ENCODE measurements at places on chromosomes 12 and 14. TPM values are rescaled to one million over a fixed set of nuclear protein-coding genes. Genes with fewer than 3 reads are reported as not detected.

Gene SIX4
- 1.5 TPM for polyA plus RNA-seq

DNA sequence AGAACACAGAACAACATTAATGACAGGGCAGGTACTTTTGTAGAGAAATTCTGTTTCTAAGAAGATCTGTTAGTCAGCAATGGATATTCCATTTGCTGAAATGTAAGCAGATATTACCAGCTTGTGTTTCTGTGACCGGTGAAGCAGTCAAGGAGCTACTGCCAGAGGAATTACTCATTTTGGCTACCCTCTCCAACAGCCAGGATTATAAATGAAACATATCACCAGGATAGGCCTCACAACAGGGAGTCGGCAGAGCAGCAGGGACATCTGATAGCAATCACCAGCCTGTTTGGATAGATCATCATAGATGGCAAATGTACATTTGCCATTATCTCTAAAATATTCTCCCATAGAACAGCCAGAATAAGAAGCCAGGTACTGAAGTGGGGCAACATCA is 440.7 kb downstream of the KCNH5 start:
- H3K4me3 ChIP-seq, result no peak overlapping the region
- H3K4me1 ChIP-seq, result no peaks in the 10 kb centered on the region
- DNase-seq, result no peak
- H3K27me3 ChIP-seq, result no peaks in the 10 kb centered on the region
- no peak overlapping the region for H3K27ac ChIP-seq
- H3K36me3 ChIP-seq, result no peaks in the 10 kb centered on the region

Gene C12orf54
- not detected for polyA plus RNA-seq

DNA sequence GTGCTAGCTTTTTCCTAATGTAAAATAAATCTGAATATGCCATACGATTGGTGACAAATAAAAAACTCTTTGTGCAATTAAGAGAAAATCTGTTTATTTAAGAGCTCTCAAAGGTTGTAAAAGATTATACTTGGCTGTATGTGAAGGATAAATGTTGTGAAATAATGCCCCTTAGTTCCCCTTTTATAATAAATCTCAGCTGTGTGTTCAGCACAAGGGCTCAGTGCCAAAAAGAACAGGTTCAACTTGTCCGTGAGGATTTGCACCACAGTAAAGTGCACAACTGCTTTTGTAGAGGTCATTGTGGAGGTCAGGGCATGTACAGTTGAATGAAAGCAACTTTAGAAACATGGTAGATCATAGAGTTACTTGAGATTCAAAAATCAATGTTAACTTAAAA is 118.6 kb downstream of the TRMT5 start:
- H3K36me3 ChIP-seq, result peaks cover 5% of the 10 kb centered on the region
- H3K4me3 ChIP-seq, result no peak overlapping the region
- H3K27me3 ChIP-seq, result no peaks in the 10 kb centered on the region
- DNase-seq, result no peak

Gene PRKD1
- 28.1 TPM for polyA plus RNA-seq

DNA sequence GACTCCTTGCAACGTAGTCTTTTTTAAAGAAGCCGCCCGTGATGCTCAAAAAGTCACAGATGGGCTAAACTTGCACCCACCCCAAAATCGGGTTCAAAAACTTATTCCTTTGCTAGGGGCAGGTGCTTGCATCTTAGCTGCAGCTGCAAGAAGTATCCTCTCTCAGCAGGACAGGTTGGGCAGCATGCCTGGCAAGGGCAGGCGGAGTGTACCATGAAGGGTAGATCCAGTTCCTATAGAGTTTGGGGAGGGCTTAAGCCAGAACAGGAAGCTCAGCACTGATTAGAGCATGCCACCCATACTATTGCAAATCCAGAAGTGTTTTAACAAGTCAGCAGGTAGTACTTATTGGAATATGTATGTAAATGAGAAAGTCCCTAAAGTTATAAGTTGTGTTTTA is 48.7 kb downstream of the CPM start:
- DNase-seq, result no peak
- no peaks in the 10 kb centered on the region for H3K27me3 ChIP-seq
- no peaks in the 10 kb centered on the region for H3K36me3 ChIP-seq
- no peak overlapping the region for H3K4me3 ChIP-seq
- H3K4me1 ChIP-seq, result no peaks in the 10 kb centered on the region
- no peak overlapping the region for H3K27ac ChIP-seq

DNA sequence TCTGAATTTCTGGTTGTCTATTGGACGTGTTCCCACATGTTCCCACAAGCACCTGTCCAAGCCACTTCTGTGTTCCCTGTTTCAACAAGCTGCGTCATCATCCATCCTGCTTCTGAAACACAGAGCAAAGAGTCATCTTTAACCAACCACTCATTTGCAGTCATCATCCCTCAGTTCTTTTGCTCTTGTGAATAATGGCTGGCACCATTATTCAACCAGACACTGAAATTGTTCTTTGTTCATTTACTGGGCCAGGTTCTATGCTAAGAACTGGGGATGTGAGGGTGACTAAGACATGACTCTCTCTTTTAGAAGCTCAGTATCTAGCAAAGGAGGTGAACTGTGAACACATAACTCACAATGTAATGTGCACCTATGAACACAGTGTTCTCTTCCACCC is 40.7 kb upstream of the ANO4 start:
- no peaks in the 10 kb centered on the region for H3K27me3 ChIP-seq
- no peak overlapping the region for H3K27ac ChIP-seq
- no peaks in the 10 kb centered on the region for H3K4me1 ChIP-seq
- H3K36me3 ChIP-seq, result no peaks in the 10 kb centered on the region
- DNase-seq, result peak; percentile 54

DNA sequence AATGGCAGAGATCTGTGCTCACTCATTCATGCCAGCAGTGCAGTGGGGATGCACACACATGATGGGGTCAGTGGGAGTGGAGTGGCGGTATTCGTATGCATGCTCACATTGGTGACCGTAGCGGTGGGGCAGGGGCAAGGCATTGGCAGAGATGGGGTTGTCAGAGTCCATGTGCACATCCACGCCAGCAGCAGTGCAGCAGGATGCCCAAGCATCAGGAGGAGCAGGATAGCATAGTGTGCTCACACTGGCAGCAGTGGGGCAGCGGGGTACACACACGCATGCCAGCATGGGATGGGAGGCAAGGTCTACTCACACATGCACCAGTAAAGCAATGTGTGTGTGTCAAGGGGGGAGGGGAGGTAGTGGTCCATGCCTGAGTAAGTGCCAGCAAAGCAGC is 89.4 kb upstream of the GARIN6 start:
- no peaks in the 10 kb centered on the region for H3K4me1 ChIP-seq
- no peaks in the 10 kb centered on the region for H3K36me3 ChIP-seq
- DNase-seq, result no peak
